ENCODE measurements at places on chromosomes 5 and 9.

GRCh38 chr5:180527659-180528058 is 33.5 kb downstream of the CNOT6 start:
- no peak for DNase-seq

- no peak for DNase-seq
Measured at GRCh38 chr9:127970401-127971313, 10.1 kb downstream of the EEIG1 start.

- no peak for DNase-seq
Measured at GRCh38 chr5:91207248-91207647, 175.9 kb downstream of the ARRDC3 start.

GRCh38 chr5:54905246-54905795 is 80.1 kb downstream of the ESM1 start:
- DNase-seq: no peak
